ENCODE measurements at places on chromosomes 5 and 9. TPM values are rescaled to one million over a fixed set of nuclear protein-coding genes. Genes with fewer than 3 reads are reported as not detected.

SVEP1 gene
- 46.4 TPM for total RNA-seq

SIT1 gene
- 1.0 TPM for total RNA-seq

MTAP gene
- 22.4 TPM for total RNA-seq

PGM5 gene
- total RNA-seq = 69.4 TPM

OTP gene
- total RNA-seq = not detected

All from skeletal muscle tissue (tissue), 5 donors.